ENCODE measurements at places on chromosomes 16 and 17.
A peak's percentile ranks its signal among the peaks of the same experiment; 100 is the strongest.

- peak; percentile 35 for DNase-seq
These were observed 1.5 kb downstream of the SPOP start for GRCh38 chr17:49676276-49676868.

DNA sequence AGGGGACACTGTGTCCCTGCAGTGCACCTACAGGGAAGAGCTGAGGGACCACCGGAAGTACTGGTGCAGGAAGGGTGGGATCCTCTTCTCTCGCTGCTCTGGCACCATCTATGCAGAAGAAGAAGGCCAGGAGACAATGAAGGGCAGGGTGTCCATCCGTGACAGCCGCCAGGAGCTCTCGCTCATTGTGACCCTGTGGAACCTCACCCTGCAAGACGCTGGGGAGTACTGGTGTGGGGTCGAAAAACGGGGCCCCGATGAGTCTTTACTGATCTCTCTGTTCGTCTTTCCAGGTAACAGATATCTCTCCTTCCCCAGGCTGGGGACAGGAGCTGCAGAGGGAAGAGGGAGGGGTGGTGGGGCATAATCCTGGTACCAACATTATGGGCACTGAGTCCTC, 1.6 kb downstream of the CD300LG start:
- DNase-seq: no peak

DNA sequence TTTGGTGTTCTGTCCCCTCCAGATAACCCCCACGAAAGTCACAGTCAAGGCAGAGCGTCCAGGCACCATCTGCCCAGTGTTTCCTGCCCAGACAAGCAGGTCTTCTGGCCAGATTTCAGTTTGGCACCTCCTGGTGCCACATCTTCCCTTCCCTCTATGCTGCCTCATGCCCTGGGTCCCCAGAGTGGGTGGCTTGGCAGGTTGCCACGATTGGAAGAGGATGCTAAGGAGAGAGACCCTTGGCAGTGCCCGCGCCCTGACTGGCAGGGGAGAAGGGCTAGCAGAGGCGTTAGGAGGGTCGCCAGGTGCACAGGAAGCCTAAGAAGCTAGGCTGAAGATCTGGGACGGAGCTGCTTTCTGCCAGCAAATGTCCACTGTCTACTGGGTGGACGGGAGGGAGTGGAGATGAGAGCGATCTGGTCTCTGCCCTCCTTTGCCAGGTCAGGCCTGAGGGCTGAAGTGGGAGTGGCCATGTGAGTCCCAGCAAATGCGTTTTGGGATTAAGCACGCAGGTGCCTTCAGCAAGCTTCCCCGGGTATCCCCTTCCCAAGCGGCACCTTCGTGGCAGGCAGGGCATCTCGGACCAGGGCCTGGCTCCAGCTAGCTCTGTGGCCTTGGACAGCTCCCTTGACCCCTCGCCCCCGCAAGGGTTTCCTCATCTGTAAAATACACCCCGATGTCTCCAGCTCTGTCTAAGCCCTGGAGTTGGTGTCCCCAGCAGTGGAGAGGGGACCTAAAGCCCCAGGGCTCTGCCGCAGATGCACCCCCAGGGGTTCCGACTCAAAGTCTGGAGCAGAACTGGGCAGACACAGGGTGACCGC, 13.4 kb upstream of the CD300A start:
- DNase-seq: no peak

DNA sequence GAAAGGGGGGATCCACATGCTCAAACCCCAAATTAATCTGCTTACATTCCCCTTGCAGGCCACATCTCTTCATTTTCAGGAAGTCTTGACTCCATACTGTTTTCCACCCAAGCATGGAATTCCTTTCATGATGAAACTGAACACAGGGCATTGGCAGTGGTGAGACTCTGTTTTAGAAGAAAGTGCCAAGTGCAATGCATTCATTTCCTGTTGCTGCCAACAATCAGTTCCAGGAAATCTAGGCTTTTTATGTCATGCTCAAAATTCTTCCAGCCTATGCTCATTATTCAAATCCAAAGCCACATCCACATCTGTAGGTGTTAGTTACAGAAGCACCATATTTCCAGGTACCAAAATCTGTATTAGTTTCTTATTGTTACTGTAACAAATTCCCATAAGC, 4.1 kb downstream of the CCL2 start:
- no peak for DNase-seq

DNA sequence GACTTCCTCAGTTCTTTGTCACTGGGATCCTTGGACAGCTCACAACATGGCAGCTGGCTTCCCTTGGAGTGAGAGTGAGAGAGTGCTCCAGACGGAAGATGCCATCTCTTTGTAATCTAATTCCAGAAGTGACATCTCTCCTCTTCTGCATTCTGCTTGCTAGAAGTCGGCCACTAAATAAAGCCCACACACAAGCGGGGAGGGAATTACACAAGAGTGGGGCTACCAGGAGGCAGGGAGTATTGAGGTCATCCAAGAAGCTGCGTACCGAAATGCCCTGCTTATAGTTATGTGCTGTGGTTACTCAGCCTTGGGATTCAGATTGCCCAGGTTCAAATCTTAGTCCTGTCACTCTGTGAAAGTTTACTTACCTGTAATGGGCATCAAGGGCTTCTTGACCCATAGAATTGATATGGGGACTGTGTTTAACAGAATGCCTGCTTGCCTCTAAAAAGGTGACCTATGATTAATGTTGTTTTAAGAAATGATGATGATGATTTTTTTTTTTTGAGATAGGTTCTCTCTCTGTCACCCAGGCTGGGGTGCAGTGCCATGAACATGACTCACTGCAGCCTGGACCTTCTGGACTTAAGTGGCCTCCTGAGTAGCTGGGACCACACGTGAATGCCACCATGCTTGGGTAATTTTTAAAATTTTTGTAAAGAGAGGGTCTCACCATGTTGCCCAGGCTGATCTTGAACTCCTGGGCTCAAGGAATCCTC, 120.9 kb upstream of the HS3ST2 start:
- no peak for DNase-seq

GRCh38 chr16:48361012-48361411, 24.2 kb downstream of the SIAH1 start:
- no peak for DNase-seq

DNA sequence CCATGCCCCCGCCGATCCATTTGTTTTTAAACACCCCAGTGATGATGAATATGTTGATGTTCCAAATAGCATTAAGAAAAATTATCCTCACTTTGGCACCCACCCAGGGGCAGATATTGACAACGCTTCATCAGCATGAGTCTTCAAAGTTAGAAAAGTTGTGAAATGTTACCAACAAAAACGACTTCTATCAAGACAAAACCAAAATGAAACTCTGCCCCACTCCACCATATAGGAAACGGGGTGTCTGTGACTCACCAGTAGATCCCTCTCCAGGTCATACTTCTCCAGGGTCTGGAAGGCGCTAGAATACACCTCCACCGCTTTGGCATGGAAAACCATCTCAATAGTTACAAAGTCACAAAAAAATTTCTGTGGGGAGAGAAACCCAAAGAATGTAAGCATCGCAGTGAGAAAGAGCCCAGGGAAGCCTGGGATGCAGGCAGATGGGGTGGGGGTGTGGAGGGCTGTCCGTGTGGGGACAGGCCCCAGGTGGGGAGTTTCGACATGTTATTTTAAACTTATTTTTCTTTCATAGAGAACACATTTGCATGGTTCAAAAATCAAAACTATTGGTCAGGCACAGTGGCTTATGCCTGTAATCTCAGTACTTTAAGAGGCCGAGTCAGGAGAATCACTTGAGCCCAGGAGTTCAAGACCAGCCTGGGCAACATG, 10.2 kb downstream of the CIBAR2 start:
- no peak for DNase-seq

- no peak for DNase-seq
These were observed 37.4 kb downstream of the CCDC57 start for GRCh38 chr17:82175201-82175600.

GRCh38 chr17:79622122-79622601, 11.3 kb upstream of the RBFOX3 start:
- no peak for DNase-seq

- no peak for DNase-seq
These were observed 2.6 kb downstream of the GID4 start for GRCh38 chr17:18041776-18042175.

DNA sequence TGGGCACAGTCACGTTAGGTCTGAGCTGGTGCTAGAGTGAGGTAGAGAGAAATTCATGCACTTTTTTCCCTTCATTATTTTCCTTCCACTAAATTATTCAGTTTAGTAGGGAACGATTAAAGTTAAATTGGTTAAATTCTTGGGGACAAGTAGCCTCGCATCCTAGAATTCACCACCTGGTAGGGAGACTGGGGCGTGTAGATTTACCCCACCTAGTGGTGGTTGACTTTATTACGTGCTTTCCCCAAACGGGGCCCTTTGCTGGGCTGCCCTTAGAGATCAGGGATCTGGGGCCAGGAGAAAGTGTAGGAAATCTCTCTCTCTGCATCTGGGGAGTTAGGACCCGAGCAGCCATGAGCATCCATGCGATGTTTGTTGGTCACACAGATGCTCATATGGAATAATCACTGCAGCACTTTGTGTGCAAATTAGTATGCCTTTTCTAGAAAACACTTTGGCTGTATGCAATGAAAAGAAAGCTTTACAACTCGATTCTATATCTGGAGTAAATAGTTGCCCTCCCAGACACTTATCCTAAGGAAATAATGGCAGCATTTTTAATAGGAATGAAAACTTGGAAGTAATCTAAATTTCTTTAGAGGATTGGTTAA, 107.0 kb downstream of the PLCG2 start:
- peak; percentile 86 for DNase-seq

GRCh38 chr17:63563339-63563738, 13.1 kb downstream of the DCAF7 start:
- DNase-seq: no peak

DNA sequence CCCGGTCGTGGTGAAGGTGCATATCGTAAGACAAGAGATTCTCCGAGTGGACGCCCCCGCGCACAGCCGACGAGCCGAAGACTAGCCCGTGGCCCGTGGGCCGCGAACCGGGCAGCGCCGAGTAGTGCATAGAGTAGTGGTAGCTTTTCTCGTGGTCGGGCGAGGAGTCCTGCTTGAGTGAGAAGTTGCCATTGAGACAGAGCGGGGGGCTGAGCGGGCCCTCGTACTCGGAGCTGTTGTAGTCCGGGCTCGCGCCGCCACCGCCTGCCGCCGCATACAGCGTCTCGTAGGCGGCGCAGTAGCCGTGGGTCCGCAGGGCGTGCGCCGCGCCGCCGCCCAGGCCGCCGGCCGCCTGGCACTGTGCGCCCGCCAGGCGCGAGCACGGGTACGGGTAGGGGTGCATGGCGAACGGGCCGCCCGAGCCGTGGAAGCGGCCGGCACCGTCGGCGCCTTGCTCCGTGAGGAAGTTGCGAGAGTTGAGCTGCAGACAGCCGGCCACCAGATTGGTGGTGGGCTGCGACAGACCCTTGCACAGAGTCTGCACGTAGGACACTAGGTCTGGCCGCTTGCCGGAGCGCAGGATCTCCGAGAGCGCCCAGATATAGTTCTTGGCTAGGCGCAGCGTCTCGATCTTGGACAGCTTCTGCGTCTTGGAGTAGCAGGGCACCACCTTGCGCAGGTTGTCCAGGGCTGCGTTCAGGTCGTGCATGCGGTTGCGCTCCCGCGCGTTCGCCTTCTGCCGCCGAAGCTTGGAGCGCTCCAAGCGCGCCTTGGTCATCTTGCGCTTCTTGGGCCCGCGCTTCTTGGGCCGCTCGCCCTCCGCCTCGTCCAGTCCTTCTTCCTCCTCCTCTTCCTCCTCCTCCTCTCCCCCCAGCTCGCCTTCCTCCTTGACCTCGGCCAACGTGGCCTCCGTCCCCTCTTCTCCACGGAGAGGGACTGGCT, 2.0 kb downstream of the NEUROD2 start:
- no peak for DNase-seq

DNA sequence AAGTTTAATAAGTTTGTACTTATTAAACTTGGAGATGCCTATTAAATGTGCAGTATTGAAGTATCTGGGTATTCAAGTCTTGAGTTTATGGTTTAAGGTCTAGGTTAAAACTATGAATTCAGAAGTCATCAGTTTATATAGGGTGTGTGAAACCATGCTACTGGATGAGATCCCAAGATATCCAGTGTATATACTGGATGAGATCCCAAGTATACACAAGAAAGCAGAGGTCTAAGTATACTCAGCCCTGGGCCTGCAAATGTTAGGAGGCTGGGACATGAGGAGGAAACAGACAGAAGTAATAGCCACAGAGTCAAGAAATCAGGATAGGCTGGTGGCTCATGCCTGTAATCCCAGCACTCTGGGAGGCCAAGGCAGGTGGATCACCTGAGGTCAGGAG, 194.4 kb upstream of the AXIN2 start:
- DNase-seq: no peak

- DNase-seq: no peak
These were observed 76.2 kb upstream of the CDC42EP4 start for GRCh38 chr17:73387746-73388577.

GRCh38 chr17:34502426-34502825, 77.0 kb upstream of the TMEM132E start:
- DNase-seq: no peak

DNA sequence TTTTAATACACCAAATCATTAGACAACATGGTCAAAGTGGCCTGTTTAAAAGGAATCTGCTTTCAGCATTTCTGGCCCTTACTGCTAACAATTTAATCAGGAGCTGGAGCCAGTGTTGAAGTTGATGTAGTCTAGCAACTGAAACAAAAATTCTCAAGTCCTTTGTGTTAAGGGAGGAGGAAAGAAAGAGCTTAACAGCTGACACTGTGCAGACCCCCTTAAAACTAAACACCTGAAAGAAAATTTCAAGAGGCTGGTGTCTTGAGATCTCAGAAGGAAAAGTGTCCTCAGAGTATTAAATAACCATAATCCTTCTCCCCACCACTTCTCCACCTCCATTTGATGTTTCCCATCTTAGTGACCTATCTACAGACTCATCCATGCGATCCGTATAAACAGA, 232.1 kb downstream of the FTO start:
- no peak for DNase-seq

DNA sequence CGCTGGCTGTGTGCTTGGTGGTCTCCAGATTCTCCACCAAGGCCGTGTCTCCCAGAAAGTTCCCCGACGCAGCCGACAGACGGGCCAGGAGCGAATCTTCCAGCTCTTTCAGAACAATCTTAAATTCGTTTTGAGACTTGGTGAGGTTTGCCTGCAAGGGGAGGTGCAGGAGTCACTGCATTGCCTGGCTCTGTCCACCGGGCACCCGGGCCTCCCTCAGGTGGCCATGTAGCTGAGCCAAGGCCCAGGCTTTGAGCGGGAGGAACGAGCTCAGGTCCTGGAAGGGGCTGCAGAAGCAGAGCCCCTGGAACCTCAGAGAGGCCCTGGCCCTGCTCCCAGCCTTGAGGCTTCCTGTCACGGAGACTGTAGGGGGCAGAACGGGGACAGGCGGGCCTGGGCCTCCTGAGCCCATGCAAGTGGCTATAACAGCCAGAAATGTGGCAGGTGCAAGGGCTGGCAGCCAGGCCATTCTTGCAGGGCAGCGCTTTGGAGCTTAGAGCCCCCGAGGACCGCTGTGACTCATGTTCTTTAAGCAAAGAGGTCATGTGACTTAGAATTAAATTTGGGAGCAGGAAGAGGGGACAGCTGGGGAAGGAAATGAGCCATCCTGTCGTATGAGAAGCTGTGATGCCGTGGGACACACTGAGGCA, 72.4 kb downstream of the PGS1 start:
- DNase-seq: no peak

DNA sequence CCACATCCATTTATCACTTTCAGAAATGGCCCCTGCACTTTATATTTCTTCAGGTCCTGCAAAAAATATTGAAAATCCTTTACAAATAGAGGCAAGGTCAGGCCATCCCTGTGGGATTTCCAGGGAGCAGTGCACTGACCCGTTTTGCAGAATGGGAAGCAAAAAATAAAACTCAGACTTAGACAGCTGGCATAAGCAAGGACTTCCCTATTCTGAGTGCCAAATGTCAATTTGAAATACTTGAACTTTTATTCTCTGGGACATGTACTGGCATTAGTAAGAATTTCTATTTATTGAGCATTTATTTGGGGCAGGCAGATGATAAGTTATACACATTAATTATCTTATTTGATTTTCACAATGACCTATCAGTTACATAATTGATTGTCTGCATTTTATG, 32.4 kb downstream of the PRKCB start:
- no peak for DNase-seq

Measured in K562 (cell line).